CD8-positive, alpha-beta T cell (primary cell): ENCODE measurements at places on chromosomes 7 and 10.

- DNase-seq: peak; percentile 48
Measured at GRCh38 chr7:22173685-22174573, 183.0 kb downstream of the RAPGEF5 start.

DNA sequence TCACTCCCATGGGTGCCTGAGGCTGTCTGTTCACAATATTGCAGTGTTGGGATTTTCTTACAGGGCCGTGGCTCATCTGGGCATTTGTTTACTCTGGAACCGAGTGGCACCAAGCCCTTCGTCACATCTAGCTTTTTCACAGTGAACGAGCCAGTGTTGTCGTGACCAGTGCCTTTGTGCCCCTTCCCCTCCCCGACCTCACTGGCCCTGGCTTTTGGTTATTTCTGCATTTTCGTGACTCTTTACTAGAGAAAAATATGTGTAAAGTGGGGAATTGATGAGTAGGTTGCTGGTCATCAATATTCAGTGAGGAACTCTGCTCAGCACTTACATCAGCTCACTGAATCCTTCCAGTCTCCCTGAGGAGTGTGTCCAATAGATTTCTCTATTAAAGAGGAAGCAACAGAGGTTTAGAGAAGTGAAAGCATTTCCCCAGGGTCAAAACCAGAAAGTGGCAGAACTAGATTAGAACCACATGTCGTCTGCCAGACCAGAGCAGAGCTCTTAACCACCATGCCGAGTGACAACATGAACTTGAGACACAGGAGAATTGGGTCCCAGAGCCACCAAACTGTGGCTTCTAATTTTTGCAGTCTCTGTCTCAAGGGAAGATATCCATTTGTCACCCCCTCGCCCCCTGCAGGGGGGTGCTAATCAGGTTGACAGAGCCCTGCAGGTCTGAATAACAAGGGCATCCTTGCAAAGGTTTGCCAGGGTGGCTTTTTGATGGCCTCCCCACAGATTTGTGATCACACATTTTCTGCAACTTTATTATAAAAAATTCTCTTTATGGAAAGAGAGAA, 125.3 kb downstream of the CHN2 start:
- no peak for DNase-seq

GRCh38 chr10:44386546-44387052, 1.7 kb upstream of the CXCL12 start:
- DNase-seq: no peak

- DNase-seq: no peak
Measured at GRCh38 chr7:42053834-42054233, 183.2 kb downstream of the GLI3 start.

DNA sequence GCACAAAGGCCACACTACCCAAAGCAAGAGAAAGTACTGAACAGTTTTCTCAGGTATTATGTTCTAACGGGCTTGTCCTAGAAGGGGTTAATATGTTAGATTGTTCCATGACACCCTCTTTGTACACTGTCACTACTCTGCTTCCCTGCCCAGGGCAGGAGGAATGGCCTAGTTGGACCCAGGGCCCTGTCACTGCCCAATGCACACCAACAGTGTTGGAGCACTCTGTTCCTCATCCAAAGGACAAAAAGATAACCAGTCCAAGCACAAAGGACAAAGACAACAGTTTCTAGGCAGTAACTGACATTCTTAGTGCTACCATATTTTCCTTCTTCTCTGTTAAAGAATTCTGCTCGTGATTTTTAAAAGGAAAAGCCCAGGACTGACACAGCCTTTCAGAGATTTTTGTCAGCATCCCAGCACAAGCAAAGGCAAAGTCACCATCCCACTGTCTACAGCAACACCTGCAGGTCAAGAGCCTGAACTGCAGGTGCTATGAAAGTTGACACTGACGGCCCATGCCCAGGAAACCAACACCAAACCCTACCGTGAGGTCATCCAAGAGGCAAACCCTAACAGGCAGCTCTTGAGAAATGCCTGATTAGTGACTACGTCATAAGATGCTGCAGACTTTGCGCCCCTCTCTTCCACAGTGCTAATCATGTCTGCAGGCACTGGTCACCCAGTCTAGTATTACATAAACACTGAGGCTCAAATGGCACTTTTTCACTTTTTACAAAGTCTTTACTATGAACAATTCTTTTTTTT, 13.2 kb downstream of the NUDCD3 start:
- peak; percentile 42 for DNase-seq

GRCh38 chr7:97015756-97016380, 8.8 kb downstream of the DLX5 start:
- no peak for DNase-seq

GRCh38 chr7:16063716-16064675, 357.3 kb downstream of the CRPPA start:
- no peak for DNase-seq

DNA sequence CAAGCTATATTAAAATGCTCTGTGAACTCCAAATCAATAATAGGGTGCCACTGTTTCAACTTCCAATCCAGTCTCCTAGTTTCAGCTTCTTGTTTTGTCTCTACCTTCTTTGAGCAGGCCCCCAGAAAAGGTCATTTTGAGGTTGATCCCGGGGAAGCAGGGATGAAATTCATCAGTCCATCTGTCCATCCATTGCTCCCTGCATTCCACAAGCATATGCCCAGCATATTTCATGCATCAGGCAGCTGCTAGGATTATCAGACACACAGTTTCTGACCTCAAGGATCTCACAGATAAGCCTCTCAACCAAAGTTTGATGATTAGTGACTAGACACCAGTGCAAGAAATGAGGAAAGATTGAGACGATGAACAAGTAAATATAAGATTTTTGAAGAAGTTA, 186.6 kb upstream of the PDE1C start:
- DNase-seq: no peak
